ENCODE measurements at places on chromosomes 13 and 19.
A peak's percentile ranks its signal among the peaks of the same experiment; 100 is the strongest.

DNA sequence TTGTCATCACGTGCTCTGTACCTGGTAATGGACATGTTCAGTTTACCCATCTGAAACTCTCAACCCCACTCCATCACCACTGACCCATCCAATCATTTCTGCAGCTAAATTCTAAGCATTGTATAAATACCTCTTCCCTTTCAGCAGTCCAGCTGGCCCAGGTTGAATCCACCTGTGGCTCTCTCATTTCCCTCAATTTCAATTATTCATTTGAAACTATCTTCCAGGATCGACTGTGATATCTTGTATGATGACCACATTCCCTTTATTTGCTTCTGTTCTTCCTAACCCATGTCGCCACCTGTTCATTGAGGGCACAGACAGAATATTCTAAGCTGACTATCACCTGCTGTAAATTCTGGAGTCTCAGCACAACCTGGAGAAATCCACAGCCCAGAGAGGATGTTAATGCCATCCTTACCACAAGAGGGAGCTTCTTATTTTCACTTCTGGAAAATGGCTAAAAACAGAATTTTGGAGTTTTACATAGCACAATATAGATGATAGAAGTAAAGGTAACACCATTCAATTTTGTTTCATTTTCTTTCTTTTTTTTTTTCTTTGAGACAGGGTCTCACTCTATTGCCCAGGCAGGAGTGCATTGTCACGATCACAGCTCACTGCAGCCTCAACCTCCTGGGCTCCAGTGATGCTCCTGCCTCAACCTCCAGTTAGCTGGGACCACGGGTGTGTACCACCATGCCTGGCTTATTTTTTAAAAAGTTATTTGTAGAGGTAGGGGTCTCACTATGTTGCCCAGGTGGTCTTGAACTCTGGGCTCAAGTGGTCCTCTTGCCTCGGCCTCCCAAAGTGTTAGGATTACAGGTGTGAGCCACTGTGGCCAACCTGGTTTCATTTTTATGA is 38.6 kb downstream of the ZNF823 start:
- peak; percentile 6 for DNase-seq

GRCh38 chr19:9849791-9850190 is 14.7 kb downstream of the PIN1 start:
- DNase-seq: no peak

DNA sequence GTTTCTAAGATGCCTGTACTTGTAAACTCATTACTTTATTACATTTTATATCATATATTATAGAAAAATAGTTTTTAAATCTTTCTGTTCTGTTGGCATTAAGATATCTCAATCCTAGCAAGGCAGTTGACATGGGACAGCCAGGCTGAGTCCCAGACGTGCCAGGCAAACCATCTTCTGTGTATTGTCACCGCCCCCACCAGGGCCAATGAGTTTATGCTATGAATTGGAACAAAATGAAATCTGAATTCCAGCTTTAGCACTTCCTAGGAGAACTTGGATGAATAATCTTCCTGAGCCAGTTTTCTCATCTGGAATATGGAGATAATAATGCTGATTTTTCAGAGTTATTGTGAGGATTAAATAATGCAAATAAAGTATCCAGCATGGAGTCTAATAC is 79.9 kb upstream of the GSX1 start:
- peak; percentile 21 for DNase-seq

DNA sequence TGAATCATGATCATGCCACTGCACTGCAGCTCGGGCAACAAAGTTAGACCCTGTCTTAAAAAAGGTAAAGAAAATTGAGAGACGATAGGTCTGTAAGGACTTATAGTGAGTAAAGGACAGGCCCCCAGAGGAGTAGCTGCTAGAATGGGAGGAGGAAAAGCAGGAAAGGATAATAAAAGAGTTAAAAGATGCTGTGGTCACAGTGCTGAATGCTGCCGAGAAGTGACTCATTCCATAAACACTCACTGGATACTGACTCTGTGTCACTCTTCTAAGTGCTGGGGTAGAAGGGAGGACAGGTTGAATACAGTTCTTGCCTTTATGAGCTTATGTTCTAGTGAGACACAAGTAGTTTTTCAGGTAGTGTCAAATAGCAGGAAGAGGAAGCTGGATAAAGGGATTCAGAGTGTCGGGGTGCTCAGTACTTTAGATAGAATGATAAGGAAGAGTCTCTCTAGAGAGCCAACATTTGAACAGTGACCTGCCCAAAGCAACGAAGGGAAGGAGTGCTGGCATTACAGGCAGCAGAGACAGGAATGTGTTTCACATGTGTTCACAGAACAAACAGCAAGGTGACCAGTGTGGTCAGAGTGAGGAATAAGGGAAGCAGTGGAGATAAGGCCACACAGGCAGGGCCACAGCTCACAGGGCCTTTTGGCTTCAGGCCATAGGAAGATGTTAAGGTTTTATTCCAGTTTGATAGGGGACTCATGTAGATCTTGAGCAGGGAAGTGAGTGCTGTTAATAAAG is 1240.5 kb downstream of the UQCRFS1 start:
- no peak for DNase-seq

DNA sequence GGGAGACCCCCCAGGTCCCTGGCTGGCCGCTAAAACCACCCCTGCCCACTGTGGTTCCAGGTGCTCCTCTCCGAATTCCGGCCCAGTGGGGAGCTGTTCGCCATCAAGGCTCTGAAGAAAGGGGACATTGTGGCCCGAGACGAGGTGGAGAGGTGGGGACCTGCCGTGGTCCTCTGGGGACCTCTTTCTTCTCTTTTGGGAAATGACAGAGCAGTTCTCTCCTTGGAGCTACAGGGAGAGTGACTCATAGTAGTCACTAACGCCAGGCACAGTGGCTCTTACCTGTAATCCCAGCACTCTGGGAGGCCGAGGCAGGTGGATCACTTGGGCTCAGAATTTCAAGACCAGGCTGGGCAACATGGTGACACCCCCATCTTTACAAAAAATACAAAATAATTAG is 7.3 kb downstream of the PTGER1 start:
- no peak for DNase-seq

- DNase-seq: peak; percentile 37
Measured at GRCh38 chr19:17555929-17556813, 722 bp downstream of the COLGALT1 start.

Measured in activated CD4-positive, alpha-beta T cell treated with anti-CD3 and anti-CD28 coated beads, Interleukin-2, Interleukin-6, amounts not matched to agents 100 ng/mL and 50 ng/mL, durations not matched to agents 16 hours and 8 hours (primary cell).